Aorta (tissue), 5 donors: ENCODE measurements at places on chromosomes 4 and X. TPM values are rescaled to one million over a fixed set of nuclear protein-coding genes. Genes with fewer than 3 reads are reported as not detected.

DNA sequence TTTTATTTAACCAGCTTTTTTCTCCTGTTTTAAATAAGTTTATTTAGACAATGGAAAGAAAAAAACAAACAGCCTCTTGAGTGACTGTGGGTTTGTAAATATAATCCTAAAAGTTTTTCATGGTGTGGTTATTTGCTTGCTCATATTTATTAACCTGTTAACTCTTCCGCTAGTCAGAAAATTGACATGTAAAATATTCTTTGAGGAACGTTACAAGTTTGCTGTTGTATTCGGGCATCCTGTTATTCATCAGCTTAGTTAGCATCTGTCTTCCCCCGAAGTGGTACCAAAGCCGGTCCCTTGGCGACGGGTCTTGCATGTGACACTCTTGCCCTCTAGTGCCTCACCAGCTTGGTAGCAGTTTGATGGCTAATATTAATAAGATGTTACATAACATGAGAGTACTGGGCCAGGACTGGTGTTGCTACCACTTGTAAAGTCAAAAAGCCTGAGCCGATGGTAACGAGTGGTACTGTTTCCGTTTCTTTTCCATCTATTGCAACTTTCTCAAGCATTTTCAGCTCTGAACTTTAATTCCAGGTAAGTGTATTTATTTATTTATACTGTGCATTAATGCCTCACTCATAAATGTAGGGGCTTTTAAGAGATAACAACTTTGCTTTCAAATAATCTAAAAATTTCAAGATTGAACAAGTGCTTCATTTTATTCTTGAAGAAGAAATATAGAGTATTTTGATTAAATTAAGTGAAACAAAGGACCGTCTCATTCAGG, at the start of gene NDST3:
Gene NDST3, plus strand, starts transcription at position 434 of the 733 bp plus-strand sequence. CDS start 19,425 bp downstream, outside the sequence.
- H3K4me3 ChIP-seq: peak within 1 kb of the TSS; percentile 57
- no peaks in the 10 kb centered on the region for H3K4me1 ChIP-seq
- H3K27me3 ChIP-seq: no peaks in the 10 kb centered on the region
- no peaks in the 10 kb centered on the region for H3K36me3 ChIP-seq
- H3K27ac ChIP-seq: no peak within 1 kb of the TSS
- peak; percentile 72 for DNase-seq

- H3K4me1 ChIP-seq: no peaks in the 10 kb centered on the region
- no peak overlapping the region for H3K4me3 ChIP-seq
- H3K27me3 ChIP-seq: no peaks in the 10 kb centered on the region
- H3K36me3 ChIP-seq: no peaks in the 10 kb centered on the region
- no peak overlapping the region for H3K27ac ChIP-seq
These were observed 34.1 kb downstream of the SORCS2 start for GRCh38 chr4:7226439-7226838.

DNA sequence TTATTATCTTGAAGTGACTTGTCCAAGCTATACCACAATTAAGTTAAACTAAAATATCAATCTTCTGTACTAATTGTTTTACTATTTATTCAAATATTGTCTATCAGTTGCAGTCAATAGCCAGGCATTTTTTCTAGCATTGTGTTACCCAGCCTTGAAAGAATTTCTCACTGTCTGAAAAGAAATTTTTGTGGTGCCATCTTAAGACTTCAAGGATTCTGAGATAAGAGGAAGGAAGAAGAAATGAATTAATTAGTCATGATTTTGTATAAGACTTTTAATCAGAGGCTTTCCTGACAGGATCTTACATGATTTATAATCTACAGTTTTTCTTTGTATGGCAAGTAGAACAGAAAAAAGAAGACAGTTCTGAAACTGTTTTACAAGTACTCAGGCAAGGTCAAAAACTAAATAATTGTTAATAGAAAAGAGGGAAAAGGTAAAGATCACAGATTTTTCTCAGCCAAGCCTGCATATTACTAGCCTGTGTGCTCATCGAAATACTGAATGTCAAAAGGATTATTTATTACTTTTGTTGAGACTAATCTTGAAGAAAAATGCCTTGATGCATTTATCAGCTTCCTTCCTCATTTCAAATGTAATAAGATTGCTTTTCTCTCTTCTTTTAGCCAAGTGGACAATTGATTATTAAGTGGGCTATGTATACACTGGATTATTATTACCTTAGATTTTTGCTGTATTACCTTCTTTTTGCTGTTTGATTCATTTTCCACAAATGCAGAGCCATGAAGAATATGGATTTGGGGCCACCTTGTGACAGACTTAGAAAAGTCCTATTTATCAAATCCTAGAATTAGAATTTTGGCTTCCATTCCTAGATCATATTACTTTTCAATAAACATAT, 53.8 kb downstream of the CXCL1 start:
- no peaks in the 10 kb centered on the region for H3K4me1 ChIP-seq
- DNase-seq: no peak
- H3K27me3 ChIP-seq: no peaks in the 10 kb centered on the region
- no peak overlapping the region for H3K27ac ChIP-seq

DNA sequence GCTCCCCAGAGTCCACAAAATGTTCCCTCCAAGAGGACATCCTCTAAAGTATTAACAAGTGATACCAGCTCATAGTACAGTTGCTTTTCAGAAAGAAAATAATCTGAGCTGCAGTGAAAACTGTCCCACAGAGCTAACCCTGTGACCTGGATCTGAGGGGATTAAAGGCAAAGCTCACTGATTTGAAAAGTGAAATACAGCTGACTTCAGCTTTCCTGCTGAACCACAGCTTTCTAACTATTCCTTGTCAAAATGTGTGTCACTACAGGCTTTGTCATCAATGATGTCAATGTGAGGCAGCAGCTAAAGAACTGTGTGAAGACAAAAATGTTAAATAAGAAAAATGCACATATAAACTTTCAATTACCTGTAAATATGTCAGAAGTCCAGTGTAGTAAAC, 36.9 kb downstream of the DCHS2 start:
- no peak overlapping the region for H3K27ac ChIP-seq
- no peaks in the 10 kb centered on the region for H3K4me1 ChIP-seq
- no peaks in the 10 kb centered on the region for H3K36me3 ChIP-seq

DNA sequence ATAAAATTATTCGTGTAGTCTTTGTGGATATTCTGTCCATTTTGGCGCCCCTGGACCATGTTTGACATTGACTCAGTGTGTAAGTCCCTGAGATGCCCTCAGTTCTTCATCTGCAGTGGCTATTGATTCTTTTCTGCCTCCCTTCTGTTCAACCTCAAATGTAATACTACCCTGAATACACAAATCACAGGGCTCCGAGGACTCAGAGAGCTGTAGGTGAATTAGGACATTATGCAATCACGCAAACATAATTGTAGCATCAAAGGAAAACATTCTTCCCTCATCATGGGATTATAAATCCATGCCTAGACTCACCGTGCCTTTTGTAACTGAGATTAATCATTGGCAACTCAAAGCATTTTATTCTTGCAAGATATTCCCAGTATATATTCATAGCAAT, 161.4 kb upstream of the PACRGL start:
- H3K4me1 ChIP-seq: no peaks in the 10 kb centered on the region
- no peak overlapping the region for H3K4me3 ChIP-seq
- H3K27me3 ChIP-seq: no peaks in the 10 kb centered on the region
- H3K36me3 ChIP-seq: no peaks in the 10 kb centered on the region
- no peak overlapping the region for H3K27ac ChIP-seq

DNA sequence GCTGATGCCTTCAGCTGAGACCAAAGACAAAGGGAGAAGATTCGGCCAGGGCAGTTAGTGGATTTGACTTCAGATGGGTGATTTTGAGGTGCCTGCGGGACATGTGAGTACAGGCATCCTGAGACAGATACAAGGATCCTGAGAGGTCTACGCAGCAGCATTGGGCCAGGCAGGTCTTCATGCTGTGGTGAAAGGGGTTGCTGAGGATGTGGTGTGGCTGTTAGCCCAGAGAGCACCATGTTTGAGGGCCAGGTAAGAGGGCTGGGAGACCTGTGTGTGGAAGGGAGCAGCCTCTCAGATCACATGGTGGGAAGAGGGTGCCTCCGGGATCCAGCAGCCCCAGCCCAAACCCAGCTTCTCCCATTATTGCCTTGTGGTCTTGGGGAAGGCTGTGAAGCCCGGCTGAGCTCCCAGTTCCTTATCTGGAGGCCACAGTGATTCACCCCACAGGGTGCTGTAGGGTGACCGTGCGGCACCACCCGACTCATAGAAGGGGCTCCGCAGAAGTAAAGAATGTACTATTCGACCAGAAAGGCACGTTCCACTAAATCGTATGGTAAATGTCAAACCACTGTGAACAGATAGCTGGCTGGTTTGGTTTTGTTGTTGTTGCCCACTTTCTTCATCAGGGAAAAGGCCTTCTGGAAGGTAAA, 27.7 kb upstream of the TADA2B start:
- H3K36me3 ChIP-seq: peaks cover 6% of the 10 kb centered on the region
- no peaks in the 10 kb centered on the region for H3K4me1 ChIP-seq
- no peaks in the 10 kb centered on the region for H3K27me3 ChIP-seq

DNA sequence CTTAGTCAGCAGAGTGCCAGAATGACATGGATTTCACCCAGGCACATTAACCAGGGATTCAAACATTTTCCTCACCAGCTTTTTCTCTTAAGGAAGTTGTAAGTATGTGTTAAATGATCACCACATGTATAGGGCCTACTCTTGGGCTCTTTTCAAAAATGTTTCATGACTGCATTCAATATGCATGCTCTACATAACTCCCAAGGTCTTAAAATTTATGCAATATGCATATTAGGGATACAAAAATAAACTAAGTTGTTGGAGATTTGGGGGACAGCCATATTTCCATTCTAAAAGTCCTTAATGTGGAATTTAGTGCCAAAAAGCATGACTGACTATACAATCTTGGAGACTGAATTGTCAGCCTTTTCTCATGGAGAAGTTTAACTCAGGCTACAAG, 25.0 kb upstream of the TRPC5OS start:
- no peak overlapping the region for H3K4me3 ChIP-seq
- H3K4me1 ChIP-seq: no peaks in the 10 kb centered on the region
- H3K36me3 ChIP-seq: no peaks in the 10 kb centered on the region
- H3K27me3 ChIP-seq: no peaks in the 10 kb centered on the region
- no peak for DNase-seq
- H3K27ac ChIP-seq: no peak overlapping the region

GRCh38 chr4:82811392-82811791, 12.8 kb upstream of the SCD5 start:
- H3K4me1 ChIP-seq: no peaks in the 10 kb centered on the region
- no peak overlapping the region for H3K27ac ChIP-seq
- no peaks in the 10 kb centered on the region for H3K27me3 ChIP-seq
- H3K36me3 ChIP-seq: no peaks in the 10 kb centered on the region

GRCh38 chr4:152724494-152724893, 44.7 kb upstream of the TMEM154 start:
- no peaks in the 10 kb centered on the region for H3K36me3 ChIP-seq
- DNase-seq: no peak
- H3K4me1 ChIP-seq: no peaks in the 10 kb centered on the region
- H3K27ac ChIP-seq: no peak overlapping the region

DNA sequence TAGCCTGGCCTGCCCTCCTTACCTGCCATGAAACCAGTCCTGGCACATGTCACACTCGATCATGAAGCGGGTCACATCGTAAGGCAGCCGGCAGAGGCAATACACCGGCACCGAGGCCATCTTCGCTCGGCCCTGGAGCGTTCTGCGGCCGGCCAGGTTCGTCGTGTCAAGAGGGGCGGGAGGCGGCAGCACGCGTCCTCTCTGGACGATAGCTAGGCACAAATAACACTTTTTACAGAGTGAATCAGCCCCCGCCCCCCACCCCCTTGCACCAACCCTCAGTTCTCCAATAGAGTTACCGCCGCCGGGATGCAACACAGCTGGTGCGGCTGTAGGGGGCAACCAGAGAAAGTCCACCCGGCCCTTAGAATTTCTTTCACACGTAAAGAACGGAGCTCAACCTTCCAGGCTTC, 1.7 kb downstream of the PHF8 start:
- H3K4me1 ChIP-seq: no peaks in the 10 kb centered on the region
- no peaks in the 10 kb centered on the region for H3K36me3 ChIP-seq

GRCh38 chrX:97609938-97610337, 726.2 kb downstream of the RPA4 start:
- no peak overlapping the region for H3K27ac ChIP-seq
- no peaks in the 10 kb centered on the region for H3K4me1 ChIP-seq
- DNase-seq: no peak
- no peak overlapping the region for H3K4me3 ChIP-seq
- H3K36me3 ChIP-seq: no peaks in the 10 kb centered on the region
- H3K27me3 ChIP-seq: no peaks in the 10 kb centered on the region

DNA sequence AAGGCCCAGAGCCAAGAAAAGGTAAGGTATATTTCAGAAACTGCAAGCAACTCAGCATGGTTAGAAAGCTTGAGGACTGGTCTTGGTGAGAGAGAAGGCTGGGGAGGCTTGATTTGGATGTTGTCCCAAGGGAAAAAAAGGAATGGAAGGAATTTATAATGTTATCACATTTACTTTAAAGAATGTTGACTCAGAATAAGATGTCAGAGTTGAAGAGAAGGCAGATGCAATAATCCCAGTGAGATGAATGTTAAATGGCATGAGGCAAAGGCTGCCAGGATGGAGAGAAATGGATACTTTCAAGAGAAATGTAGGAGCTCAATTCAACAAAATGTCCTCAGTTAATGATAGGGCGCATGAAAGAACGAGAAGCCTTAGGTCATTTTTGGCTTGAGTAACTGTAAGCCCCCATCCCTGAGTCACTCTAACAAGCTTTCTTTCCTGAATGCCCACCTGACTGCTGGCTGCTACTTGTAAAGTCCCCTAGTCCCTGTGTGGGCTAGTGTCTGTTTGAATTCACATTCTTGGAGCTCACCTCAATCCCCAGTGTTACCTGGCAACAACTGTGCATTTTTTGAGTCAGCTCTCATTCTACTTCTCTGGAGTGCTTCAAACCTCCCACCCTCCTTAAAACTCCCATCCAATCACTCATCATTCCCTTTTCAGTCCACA, 103.0 kb upstream of the TAPT1 start:
- no peak overlapping the region for H3K27ac ChIP-seq
- H3K4me1 ChIP-seq: no peaks in the 10 kb centered on the region
- H3K4me3 ChIP-seq: no peak overlapping the region
- H3K27me3 ChIP-seq: no peaks in the 10 kb centered on the region
- H3K36me3 ChIP-seq: no peaks in the 10 kb centered on the region
- no peak for DNase-seq

DNA sequence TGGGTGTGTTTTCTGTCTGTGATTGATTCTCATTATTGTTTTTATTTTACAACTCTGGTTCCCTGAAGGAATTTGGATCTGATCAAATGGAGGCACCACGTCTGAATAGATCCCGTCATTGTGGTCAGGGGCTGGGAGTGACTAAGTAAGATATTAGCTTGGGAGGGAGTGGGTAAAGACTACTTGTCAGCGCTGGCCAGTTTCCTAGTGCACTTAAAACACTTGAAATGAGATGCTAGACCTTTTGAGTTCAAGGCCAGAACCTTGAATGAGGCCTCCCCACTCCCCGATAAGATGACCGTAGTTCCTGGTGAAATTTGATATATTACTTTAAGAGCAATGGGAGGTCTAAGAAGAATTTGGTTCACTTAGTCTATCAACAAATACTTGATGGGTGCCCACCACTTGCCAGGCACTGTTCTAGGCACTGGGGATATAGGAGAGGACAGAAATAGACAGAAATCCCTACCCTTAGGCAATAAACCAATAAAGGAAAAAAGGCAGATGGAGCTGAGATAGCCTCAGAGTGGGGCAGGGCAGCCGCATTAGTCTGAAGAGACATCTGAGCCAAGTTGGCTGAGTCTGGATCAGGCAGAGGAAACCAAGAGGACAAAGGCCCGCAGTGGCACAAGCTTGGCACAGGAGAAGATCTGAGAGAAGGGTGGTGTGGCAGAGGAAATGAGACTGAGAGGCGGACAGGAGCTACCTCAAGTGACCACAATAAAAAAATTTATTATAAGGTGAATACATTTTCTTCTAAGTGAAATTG, 11.8 kb downstream of the FAM184B start:
- H3K27me3 ChIP-seq: no peaks in the 10 kb centered on the region
- no peak for DNase-seq
- H3K4me3 ChIP-seq: no peak overlapping the region
- H3K4me1 ChIP-seq: no peaks in the 10 kb centered on the region

TMEM192 gene
- total RNA-seq: 16.0 TPM

MAP9 gene
- total RNA-seq: 12.4 TPM

WWC2 gene
- 42.8 TPM for total RNA-seq
